ENCODE measurements at places on chromosomes 2 and 18.

DNA sequence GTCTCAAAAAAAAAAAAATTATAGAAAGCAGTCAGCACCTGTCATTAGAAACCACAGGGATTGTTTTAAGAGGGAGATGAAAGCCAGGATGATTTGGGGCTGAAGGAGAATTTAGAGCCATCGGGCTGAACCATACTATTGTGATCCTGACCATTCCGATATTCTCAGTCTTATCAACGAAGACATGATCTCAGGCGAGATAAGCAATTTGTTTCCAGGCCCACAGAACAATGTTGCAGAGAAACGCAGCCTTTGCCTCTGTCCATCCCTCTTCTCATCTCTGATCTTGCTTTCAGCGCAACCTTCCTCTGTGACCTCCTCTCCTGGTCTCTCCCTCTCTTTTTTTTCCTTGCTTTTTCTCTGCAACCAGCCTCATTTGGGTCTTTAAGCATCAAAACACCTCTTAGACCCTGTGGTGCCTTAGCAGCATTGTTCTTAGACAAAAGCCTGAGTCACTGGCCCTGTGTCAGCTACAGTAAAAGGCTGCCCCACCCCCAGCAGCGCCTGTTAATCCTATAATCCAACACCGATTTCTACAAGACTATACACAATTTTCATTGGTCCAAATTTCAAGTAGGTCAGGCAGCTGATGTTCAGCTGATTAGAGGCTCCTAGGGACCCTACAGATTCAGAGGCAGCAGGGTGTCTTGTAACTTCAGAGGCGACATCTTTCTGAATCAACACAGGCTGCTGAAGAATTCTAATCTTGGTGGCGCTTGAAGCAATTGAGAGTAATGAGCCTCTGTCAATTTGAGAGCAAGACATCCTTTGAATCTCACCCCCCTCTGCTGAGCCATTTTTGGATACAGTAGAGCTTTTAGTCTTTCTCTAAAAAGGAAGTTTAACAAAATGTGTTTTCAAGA, 206.0 kb downstream of the NCK2 start:
- DNase-seq, result no peak

- DNase-seq, result no peak
Observed at GRCh38 chr2:128410035-128410757, 91.5 kb upstream of the HS6ST1 start.

GRCh38 chr2:68749345-68749744, 14.7 kb downstream of the ARHGAP25 start:
- no peak for DNase-seq

- DNase-seq, result no peak
Observed at GRCh38 chr2:145207884-145208283, 688.0 kb upstream of the ZEB2 start.

DNA sequence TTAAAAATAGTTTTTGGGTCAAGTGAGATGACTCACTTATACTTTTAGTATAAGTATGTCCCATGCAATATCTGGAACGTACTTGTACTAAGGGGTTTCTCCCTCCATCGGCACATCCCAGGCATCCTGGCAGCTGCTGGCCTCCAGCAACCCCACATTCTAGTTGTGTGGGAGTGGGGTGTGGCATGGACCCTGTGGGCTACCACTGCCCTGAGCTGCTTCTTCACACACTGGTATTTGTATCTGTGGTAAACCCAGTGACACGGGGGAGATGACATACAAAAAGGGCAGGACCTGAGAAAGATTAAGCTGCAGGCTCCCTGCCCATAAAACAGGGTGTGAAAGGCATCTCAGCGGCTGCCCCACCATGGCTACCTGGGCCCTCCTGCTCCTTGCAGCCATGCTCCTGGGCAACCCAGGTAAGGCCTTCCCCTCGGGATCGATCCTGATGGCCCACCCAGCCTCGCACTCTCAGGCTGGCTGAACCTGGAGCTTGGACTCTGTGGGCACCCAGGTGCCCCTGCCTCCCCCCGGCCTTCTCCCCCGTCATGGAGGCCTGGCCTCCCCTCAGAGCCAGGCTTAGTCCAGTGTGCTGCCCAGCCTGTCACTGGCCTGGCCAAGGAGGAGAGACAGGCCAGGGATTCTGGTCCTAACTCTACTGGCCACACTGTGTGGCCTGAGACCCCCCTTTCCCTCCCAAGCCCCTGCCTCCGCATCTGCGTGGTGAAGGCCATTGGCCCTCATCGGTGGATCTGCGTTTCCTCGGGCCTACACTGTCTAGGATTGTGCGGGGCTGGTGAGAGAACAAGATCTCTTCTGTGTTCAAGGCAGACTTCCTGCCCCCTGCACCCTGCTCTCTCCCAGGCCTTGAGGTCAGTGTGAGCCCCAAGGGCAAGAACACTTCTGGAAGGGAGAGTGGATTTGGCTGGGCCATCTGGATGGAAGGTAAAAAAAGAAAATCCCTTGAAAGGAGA, at the start of gene GNLY:
TSS of gene GNLY (plus strand) at position 307 of the 974 bp plus-strand sequence. CDS start at position 368, 61 bp downstream.
- no peak for DNase-seq

DNA sequence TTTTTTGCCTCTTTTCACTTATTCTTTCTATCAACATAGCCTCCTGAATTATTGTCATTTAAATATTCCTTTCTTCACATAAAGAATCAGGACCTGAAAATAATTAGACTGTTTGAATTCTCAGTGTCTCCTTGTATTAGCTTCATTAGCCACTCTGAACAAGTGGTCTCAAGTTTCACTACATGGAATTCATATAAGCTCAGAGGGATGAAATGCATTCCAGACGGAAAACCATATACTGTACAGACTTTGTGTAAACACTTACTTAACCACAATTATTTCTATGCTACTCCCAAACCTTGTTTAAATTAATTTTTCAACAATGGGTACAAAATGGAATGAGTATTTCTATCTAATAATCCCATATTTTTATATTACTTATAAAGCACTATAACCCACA, 53.4 kb downstream of the CHN1 start:
- DNase-seq, result no peak

GRCh38 chr2:84613082-84613481, 96.8 kb downstream of the DNAH6 start:
- DNase-seq, result no peak

- DNase-seq, result no peak
Observed at GRCh38 chr2:73072129-73072395, 550 bp upstream of the SFXN5 start.

GRCh38 chr2:225895126-225895525, 495.6 kb downstream of the NYAP2 start:
- no peak for DNase-seq

DNA sequence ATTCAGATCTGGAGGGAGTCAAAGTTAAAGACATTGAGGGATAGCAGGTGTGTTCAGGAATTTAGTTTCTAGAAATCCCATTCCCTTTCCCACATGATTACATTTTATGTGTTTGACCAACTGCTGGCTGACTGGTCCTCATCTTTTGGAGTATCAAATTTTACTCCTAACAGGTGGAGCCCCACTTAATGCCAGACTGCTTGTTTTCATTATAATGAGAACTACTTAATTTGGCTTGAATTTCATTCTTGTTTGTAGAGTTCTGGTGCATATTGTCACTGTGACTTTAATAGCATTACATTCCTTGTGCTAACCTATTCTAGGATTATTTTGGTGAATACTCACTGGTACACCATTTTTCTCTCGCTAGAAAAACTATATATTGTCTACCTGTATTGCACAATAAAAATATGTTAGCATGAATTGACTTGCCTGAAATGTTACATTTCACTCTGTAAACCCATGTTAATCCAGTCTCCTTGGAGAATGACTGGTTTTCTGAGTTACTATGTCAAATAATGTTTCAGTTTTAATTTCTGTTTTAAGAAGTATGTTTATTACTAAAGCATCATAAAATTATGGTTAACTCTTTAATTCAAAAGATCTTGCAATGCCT, 98.2 kb downstream of the TANC1 start:
- DNase-seq, result no peak

DNA sequence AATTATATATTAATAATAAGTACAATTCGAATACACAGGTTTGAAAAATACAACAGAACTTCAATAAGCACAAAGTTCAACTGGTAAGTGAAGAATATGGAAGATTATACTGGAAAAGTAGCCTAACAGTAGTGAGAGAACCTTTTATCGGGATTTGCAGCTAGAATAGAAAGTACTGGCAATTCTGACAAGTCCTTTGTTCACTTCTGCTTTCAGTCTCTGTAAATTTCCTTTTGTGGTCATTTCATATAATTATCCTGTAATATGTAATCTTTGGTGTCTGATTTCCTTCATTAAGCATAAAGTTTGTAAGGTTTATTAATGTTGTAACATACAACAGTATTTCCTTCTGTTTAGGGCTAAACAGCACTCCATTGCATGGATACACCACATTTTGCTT, 67.2 kb downstream of the CUL3 start:
- DNase-seq, result no peak

DNA sequence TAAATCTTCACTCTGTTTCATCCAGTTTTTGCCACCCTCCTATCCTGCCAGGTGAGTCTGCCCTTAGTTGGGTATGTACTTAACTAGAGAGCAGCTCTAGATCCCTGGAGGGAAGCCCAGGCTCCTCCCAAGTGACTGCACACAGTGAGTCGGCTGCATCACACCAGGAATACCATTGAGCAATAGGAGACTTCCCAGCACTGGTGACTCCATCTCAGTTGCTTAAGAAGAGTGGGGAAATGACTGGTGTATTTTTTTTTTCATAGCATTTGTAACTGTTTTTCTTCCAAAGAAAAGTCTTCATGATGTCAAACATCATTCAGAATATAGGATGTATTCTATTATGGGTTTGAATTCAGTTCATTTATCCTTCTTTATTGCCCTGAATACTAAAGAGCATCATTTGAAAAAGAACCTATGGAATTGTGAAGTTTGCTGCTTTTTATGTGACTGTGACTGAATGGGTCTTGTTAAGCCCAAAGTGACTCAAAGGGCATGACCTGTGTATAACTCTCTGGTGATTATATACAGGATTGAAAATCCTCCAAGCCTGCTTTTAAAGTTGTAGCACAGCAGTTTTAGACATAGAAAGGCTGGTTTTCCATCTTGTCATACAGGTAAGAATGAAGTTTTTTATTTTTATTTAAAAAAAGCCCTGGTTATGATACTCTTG, 84.3 kb downstream of the MAP3K20 start:
- no peak for DNase-seq

GRCh38 chr2:165469417-165469816, at the start of gene CSRNP3:
TSS of gene CSRNP3 (plus strand) at chr2:165469698. CDS start at chr2:165595066, 125,368 bp downstream.
- DNase-seq, result no peak

DNA sequence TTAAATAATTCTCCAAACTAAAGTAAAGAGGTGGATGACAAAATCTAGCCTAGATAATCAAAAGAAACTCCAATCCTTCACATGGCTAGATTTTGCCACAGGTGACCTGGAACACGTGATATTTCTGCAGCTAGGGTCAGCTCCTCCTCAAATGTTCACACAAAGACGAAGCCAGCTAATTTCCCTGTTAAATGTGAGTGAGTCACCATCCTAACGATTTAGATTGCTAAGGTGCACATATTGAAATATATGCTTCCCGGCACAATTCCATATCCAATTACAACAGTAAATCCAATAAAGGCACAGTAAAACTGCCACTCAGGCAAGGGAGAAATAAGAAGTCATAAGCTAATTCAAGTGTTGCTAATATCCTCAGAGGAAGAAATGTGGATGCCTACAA, 28.7 kb downstream of the IKZF2 start:
- no peak for DNase-seq

- no peak for DNase-seq
Observed at GRCh38 chr18:75407468-75408437, 19.8 kb downstream of the SMIM21 start.

DNA sequence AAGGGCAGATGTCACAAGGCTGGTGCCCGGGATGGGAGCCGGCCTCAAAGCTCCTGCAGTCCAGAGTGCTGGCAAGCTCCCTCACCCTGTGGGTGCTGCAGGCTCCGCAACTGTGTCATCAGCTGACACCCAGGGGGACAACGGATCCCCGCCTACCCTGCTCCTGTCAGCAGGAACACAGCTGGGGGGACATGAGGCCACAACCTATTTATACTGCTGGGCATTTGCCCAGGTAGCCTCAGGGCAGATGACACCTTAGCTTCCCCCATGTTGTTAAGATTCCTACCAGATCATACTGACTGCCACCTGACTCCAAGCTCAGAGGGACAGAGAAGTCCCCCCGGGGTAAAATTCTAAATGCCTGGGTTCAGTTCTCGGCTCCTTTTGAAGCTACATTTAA, 1.2 kb downstream of the ANKRD23 start:
- no peak for DNase-seq

DNA sequence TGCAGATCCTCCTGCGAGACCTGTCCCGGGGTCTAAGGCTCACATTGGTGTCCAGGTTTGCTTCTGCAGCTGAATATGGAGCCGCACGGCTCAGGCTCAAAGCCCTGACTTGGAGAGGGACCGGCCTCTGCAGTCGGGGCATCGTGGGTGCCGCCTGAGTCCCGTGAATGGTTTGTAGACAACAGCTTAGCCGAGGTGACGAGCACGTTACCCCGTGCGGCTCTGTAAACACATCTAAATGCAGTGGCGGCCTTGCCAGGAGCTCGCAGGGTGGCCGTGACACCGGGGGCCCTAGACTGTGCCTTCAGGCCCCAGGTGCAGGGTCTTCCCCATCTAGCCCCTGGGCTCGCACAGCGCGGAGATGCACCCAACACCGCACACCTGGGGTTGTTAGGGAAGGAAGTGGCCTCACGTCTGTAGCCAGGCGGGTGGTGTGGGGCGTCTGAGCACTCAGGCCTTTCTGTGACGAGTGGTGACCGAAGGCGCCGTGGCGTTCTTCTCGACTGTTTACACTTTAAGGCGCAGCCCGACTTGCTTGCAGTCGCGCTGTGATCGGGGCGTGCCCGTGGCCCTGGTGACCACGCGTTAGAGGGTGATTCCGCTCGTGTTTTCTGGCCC, 91.6 kb downstream of the NFATC1 start:
- DNase-seq, result no peak

DNA sequence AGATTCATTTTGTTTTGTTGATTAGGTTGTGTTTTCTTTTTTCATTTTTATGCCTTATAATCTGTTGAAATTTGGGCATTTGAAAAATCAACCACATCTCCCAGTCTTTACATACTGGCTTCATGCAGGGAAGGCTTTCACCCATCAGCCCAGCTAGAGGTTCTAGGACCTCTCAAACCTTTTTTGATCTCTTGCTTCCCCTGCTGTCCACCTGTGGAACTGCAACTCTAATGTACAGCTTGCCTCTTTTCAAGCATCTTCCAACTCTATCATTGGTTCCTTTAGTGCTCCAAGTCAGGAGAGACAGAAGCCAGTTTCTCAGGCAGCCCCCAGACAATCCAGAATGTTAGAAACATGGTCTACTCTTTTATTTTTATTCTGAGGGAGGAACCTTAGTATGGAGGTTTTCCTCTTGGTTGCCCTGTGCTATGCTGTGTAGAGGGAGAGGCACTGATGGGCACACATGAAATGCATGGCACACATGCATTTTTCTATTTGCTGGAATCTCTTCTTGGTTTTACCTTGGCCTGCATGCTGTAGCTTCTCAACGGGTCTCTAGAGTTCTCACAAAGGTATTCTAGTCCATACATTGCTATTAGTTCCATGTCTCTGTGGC, 107.2 kb upstream of the L3MBTL4 start:
- no peak for DNase-seq

DNA sequence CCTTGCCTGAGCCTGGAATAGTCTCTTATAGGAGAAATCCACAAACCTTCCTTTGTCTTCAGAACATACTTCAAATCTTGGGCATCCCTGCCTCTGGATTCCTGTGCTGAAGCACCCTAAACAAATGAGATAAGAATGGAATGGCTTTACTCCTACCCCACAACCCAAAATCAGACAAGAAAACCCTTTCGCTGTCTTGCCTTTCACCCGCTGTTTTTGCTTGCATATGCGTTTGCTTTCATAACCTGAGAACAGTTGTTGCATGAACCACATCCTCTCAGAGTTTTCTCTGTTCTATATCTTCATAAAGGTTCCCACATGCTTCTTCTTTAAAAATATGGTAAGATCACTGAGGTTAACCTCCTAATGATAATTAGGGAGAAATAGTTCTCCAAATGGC, 132.1 kb upstream of the MAP3K20 start:
- DNase-seq, result no peak

- no peak for DNase-seq
Observed at GRCh38 chr18:26656944-26657536, 108.7 kb upstream of the KCTD1 start.

Data from cortex of kidney (tissue), 1 donor.